ENCODE measurements at places on chromosomes 11 and 22.

- no peak for DNase-seq
Measured at GRCh38 chr22:35998748-35999147, 29.9 kb downstream of the RBFOX2 start.

DNA sequence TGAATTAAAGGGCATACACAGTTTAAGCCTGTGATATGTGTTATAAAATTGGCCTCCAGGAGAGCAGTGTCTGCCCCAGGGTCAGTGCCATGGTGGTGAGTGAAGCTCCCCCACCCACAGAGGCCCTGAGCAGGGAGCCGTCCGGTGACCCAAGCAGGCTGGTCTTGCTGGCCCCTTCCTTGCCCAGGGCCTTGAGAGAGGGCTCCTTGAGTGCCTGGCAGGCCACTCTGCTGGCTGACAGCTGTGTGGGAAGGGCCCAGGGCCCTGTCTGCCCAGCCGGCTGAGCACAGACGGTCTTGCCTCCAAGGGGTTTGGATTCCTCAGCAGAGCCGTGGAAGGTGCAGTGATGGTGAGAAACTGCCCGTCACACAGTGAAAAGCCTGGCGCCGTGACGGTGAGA lies 25.9 kb downstream of the PTDSS2 start:
- DNase-seq = no peak

GRCh38 chr11:1338201-1339065 lies 29.0 kb upstream of the TOLLIP start:
- DNase-seq = no peak

DNA sequence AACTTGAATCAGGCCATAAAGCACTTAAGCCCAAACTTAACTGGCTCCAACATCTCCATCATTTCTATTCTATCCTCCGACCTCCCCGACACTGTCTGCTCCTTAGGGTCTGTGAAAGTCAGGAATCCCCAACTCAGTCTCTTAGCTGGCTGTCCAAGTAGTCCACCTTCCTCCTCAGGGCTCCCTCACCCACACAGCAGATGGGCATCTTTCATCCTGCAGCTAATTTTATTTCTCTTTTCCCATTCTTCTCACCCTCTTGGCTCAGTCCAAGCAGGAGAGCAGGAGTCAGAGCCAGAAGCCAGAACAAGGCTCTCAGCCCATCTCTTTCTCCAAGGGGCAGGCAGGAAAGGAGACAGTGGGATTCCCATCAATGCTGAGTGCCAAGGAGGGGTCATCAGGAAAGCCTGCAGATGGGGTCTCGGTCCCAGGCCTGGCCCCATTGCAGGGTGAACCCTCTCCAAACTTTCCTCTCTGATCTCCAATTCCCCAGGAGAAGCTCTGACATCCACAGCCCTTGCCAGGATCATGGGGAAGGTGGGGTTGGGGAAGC lies 40.4 kb upstream of the JAM3 start:
- no peak for DNase-seq

DNA sequence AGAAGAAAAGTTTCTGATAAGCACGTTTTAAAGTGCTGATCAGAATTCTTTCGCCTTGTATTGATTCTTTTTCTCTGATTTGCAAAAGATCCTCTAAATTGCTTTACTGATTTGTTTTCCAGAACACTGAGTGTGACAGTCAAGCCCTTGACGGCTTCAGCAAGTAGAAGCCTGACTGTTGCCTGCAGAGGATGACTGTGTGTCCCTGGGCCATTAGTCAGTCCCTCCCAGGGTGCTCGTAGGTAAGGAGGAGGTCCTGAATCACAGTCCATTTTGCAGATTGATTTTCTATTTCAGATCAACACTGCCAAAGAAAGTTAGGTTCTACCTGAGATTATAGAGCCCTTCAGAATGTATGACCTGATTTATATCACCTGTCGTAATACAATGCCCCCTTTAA lies 38.6 kb upstream of the POGLUT3 start:
- no peak for DNase-seq

DNA sequence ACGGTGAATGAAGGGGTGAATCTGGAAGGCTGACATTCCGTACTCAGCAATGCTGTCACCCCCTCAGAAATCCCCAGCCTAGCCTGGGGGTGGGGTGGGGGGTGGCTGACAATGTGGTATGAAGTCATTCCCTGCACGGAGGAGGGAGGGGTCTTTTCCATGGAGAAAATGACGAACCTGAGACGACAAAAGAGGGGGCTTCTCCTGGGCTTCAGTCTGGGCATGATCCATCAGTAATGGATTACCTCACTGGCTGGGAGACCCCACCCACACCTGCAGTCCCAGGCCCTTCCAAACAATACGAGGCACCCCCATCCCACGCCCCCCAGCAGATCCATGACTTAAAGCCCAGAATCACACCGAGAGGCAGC lies 1.0 kb downstream of the KIAA0930 start:
- DNase-seq = no peak

GRCh38 chr11:106827687-106828086 lies 190.6 kb downstream of the GUCY1A2 start:
- DNase-seq = no peak

GRCh38 chr11:120615391-120615790 lies 103.8 kb downstream of the GRIK4 start:
- no peak for DNase-seq

GRCh38 chr11:27040302-27041115 lies at the start of gene BBOX1:
TSS of gene BBOX1 (plus strand) at chr11:27040815. CDS start at chr11:27055431, 14,616 bp downstream.
- DNase-seq = no peak

DNA sequence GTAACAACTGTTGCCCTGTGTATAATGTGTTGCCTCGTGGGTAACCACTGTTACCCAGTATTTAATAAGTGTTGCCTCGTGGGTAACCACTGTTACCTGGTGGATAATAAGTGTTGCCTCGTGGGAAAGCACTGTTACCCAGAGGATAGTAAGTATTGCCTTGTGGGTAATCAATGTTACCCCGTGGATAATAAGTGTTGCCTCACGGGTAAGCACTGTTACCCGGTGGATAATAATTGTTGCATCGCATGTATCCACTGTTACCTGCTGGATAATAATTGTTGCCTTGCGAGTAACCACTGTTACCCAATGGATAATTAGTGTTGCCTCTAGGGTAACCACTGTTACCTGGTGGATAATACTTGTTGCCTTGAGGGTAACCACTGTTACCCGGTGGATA lies 17.1 kb upstream of the NXPE4 start:
- no peak for DNase-seq

DNA sequence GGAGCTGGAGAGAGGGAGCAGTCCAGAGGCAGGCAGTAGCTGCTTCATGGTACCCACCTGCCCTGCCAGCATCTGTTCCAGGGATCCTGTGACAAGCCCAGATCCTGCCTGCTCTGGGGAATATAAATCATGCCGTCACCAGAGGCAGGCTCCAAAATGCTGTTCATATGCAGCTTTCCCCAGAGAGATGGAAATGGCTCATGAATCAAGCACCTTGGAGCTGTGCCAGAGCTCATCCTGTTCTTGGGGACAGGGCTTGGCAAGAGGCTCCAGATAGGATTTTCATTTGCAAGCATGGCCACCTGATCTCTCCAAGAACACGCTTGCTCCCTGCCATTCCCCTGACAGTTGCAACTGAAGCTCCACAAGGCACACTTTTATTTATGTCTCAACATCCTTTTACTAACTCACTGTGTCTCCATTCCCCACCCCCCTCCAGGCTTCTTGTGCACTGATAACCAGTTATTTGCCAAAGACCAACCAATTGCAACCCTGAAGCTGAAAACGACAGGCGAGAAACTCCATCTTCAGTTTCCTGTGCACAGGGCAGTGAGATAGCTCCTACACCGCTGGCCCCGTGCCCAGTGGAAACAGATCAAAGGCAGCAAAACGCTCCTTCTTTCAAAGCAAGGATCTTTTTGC lies 115.8 kb upstream of the PITPNB start:
- peak; percentile 32 for DNase-seq

Measured in activated CD4-positive, alpha-beta T cell treated with anti-CD3 and anti-CD28 coated beads for 48 hours (primary cell).